ENCODE measurements at places on chromosomes 6 and 20.

DNA sequence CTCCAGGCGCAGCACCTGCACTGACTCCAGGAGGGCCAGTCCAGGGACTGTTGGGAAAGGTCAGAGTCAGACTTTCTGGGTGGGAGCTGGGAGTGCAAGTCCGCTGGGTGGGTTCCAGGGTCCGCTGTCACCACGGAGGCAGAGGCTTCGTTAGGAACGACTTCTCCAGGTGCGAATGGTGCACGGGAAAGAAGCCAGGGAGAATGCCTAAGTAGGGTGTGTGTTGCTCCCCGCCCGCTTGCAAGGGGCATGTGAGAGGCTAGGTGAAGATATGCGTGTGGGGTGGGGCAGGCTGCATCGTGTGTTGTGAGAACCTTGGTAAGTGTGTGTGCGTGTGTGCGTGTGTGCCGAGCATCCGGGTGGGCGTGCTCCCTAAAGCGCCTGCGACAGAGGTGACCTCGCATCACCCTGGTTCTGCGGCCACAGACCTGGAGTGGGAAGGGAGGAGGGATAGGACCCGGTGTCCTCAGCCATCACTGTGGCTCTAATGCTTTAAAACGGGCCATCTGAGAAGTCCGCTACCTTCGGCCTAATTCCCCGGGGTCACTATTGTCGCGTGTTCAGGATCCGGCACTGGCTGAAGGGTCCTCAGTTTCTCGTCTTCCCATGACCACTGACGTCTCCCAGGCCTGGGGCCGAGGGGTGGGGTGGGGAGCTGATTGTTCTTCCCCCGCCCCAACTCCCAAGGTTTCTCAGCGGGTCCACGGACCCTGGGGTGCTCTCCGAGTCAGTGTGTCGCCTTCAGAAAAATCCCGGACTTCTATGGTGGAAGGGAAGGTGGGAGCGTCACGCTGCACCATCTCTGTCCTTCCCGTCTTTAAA lies 6.1 kb downstream of the SLC32A1 start:
- no peak for DNase-seq

GRCh38 chr6:113923526-113923925 lies 47.4 kb downstream of the HDAC2 start:
- DNase-seq: no peak

DNA sequence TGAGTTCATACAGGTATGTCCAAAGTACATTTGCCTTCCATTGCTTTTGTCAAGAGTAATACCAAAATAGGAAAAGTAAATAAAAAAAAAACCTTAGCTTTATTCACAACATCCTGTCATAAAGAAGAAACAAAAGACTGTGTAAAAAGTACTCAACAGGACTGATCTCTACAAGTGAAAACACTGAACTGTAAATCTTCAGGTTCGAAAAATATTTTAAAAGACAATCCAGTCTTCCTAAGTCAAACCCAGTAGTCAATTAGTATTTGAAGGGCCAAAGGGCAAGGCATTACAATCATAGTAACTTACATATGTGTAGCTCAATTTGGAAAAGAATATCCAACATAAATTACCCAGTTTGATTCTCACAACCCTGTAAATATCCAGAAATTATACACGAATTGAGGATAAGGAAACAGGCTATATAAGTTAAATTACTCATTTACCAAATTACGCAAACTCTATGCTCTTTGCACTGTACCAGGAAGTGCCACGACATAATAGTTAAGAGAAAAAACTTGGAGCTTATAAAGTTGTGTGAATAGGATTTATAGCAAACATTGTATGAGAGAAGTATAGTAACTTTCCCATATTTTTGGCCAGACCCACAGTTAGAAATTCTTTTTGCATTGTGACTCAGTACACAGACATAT lies 21.2 kb downstream of the PTPRK start:
- DNase-seq: no peak

DNA sequence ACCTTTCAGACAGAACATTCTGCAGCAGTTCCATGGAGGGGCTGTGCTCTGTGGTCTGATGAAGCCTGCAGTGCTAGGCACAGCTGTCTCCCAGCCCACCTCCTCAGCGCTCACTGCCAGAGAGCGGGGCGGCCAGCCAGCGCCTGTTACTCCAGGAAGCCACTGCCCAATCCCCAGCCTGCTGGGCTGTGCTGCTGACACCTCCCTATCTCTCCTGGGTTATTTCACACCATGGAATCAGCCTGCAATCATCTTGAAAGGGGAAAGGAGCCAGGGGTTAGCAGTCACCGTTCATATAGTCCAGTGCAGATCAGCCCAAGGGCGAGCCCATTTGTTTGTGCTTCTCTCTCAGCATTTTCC lies 46.3 kb upstream of the NHSL1 start:
- DNase-seq: no peak

GRCh38 chr20:53736757-53737395 lies 143.2 kb upstream of the ZNF217 start:
- DNase-seq: no peak
